Fibroblast of skin of back (primary cell): ENCODE measurements at places on chromosomes 6 and 20.

DNA sequence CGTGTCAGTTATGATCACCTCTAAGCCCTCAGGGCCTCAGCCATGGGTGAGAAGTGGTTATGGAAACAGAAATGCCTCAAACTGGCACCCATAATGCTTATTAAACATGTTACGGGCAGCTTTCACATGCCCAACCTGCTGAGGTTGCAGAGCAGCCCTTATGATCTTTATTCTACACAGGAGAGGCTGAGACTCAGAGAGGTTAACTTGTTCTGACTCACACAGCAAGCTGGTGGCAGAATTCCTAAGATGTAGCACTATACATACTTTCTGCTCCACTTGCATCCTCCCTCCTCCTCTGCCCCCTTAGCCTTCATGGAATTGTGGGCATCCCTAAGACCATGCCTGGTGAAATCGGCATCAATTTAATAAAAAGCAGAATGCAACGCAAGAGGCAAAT, 34.7 kb upstream of the IGF2R start:
- DNase-seq, result peak; percentile 57

- no peak for DNase-seq
Measured at GRCh38 chr6:111187874-111188273, 100.6 kb downstream of the SLC16A10 start.

DNA sequence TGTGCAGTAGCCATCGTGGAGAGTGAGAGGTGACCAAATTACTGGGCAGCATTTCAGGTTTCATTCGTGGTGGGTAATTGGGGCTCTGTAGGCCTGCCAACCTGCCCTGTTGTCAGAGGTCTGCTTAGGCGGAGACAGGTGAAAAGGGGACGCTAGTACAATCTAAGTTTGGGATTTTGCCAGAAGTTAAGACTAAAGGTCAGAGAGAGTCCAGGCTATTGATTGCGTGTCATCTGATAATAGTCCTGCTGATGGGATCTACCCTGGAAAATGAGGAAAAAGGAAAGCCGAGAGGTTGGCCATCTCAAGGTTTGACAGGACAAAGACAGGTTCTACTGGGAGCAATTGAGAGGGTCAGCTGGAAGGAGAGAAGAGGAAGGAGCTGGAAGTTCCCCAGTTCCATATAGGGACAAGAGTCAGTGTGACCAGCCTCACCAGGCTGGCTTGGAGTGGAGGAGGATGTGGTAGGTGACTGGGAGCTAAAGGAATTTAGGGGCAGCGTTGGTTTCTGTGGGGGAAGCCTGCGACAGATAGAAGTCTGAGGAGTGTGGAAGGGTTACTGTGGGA, 10.9 kb downstream of the ARFGEF2 start:
- DNase-seq, result peak; percentile 88

DNA sequence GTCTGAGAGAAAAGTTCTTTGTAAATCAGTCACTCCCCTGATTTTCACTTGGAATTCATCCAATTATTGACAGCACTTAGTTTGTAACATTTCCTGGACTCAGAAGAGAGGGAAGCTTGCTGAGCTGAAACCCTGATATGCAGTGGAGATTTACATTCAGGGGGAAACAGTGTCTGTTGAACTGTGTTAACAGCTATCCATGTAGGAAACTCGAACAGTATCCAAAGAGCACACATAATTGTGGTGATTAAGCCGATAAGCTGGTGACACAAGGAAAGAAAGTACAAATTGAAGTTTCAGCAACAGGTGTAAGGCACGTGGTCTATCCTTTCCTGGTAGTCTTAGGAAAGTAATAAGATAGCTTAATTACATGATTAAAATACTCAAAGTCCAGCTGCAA, 78.1 kb upstream of the FLRT3 start:
- no peak for DNase-seq

GRCh38 chr6:42110683-42111082, 31.7 kb downstream of the C6orf132 start:
- DNase-seq, result no peak

DNA sequence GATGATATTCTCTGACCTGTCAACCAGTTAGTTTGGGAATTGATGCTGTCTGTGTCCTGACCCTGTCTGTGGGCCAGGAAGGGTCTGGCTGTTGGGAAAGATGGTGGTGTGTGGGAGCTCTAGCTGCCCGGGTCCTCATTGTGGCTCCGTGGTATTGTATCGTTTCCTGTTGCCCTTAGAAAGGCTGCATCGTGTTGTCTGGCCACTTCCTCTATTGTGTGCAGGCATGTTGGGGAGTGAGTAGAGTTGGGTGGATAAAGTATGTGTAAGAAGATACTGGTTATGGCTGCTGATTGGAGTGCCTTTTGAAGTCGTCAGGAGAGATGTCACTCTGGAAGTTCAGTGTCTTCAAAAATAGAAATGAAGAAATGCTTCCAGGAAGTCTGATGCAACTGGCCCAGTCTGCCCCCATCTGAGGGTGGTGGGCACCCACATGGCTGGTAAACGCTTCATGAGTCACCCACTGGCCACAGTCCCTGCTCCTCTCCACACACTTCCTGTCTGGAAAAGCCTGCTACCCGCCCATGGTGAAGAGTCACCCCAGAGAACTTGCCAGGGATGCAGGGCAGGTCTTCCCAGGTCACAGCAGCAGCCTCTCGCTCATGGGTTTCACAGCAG, 27.9 kb downstream of the PPARD start:
- peak; percentile 98 for DNase-seq

DNA sequence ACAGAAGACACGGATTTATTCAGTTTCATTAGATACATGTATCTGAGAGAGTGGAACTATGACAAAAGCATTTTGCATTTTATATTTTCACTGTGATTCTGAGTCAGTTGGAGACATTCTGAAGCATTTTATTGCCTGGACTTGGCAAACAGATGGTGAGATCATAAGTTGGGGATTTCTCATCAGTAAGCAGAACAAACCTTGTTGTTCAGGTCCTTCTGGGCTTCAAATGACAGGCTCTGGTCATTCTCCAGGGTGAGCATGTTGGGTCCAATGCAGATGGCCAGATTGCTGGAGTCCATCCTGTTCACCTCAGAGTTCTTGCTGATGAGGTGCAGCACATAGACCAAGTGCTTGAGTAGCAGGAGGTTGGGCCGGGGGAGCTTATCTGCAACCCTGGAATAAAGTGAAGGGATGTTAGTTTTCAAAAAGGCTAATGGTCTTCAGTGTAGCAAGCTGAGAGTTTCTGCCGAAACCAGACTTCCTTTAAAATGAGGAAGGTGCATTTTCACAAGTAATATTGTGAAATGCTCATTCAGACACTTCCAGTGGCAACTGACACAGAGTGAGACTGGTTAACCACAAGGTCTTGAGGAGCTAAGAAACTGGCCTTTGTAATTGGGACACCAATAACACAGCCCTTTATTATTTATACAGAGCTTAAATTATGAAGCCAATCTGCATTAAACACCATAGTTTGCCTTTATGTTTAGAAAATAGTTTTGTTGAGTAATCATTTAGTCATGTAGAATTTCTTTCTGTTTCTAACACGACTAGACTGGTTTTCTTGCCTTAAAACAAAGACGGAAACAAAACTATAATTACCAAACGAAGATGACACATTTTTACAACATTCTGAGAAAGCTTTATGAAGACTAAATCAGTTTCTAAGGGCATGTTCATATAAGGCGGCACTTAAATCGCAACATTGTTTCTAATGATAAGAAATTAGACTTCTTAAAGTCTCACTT, 5.6 kb downstream of the TAGAP start:
- peak; percentile 33 for DNase-seq

DNA sequence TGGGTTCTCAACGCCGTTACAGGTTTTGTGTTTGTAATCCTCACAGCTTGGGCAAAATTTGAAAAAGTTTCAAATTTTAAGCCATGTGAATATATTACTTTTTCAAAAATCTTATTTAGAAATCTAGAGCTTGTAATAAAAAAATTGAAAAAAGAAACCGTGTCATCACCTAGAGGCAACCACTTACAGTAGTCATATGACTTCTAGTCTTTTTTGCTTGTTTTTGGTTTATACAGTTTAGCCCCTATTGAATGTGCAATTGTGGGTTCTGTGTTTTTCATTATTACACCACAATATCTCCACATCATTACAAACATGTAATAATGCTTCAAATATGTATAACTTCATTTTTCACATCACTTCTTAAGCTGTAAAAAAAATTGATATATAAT, 888 bp downstream of the DYNLRB1 start:
- DNase-seq, result no peak

DNA sequence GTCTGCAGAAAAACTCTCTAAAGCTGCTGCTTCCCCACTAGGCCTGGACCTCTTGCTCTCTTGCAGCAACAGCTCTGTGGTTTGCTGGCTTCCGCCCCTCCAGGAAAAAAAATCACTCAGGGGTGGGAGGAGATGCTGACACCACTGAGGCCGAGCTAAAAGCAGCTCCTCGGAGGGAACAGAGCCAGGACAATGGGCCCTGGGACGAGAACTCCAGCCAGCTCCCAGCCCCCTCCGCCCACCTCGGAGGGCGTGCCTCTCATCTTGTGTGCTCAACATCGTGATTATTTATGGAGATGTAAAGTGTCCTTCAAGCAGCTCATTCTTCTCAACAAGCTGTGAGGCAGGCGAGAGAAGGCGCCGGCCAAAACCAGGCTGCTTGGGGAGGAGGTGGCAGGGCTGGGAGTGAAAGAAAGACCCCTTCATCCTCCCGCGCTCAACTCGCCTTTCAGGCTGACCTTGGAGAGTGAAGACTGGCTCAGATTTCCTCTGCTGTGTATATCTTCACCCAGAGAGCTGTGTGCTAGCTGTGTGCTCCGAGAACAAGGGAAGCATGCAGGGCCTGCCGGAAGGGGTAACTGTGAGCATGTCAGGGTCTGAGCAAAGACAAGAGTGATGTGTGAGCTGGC, 53.5 kb upstream of the LRFN2 start:
- no peak for DNase-seq

DNA sequence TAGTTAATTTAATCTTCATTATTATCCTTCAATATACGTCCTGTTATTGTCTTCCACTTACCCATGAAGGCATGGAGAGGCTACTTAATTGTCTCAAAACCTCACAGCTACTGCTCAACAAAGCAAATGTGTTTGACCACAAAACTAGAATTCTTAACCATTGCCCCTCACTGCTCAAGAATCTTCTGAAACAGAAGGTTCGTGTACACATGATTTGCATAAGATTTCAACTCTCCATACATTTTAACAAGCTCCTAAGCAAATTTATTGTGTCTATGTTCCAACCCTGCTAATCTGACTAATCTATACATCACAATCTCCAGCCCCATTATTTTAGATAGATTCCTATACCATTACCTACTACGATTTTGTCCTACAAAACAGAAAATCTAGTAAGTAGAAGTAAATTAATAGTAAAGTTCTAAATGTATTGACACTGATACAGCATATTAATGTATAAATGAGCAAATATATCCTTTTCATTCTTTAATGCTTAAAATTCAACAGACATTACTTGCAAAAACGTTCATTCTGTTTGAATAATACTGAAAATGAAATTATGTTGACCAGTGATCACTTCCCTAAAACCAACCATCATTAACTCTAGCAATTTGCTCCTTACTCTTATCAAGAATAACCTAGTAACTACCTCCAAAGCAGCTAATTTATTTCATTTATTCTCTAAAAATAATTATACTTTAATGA, 89.7 kb upstream of the RNF217 start:
- no peak for DNase-seq
